ENCODE measurements at places on chromosomes 11 and 22.

DNA sequence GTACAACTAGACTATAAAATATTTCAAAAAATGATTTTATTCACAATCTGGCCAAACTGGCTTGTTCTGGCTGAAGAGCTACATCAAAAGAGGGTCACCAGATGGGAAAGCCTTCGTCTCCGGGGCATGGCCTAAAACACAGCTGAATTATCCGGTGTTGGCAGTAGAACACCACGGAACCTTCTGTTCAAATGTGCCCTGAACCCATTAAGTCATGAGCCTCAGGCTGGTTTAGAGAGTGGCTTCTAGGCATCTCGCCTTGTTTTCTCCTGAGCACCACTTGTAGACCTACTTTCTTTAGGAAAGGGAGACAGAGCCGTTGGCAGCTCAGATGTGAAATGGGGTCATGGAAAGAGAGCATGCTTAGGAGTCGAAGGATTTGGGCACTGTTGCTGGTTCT lies 890.2 kb downstream of the NTM start:
- DNase-seq, result no peak

DNA sequence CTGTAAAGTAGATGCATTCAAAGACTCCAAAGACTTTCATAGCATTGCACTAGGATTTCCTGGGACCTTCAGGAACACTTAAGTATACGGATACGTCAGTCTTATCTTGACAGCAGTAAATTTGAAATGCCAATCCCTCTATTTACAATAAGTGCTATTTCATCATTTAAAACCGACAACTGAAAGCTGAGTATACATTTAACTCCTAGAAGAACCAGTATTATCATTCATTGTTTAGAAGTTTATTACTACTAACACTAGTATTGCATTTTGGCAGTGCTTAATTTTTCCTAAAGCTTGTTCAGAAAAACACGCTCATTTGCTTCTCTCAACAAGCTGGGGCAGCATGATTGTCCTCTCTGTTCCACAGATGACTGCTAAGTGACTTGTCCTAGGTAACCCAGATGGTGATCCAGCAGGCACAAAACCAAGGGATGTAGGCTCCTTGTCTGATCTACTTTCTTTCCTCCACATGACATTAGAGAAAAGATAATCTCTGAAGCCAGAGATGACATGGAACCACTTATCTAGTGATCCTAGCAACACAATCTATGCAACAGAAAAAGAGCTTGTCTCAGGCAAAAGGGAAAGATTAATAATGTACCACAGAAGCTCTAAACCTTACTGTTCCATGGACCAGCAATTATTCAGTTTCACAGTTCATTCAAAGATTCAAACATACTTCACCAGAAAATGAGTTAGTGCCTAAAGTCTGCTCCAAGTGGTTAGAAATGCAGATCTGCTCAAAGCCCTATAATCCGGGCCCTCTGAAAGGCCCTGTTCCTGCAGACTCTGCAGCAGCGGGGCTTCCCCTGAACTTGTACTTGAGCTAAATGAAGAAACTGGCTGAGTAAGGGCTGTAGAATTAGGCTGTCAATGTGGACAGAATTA lies 5.2 kb downstream of the MAML2 start:
- peak; percentile 23 for DNase-seq

- DNase-seq, result peak; percentile 49
Observed at GRCh38 chr11:67267188-67268080, 1.2 kb downstream of the GRK2 start.

DNA sequence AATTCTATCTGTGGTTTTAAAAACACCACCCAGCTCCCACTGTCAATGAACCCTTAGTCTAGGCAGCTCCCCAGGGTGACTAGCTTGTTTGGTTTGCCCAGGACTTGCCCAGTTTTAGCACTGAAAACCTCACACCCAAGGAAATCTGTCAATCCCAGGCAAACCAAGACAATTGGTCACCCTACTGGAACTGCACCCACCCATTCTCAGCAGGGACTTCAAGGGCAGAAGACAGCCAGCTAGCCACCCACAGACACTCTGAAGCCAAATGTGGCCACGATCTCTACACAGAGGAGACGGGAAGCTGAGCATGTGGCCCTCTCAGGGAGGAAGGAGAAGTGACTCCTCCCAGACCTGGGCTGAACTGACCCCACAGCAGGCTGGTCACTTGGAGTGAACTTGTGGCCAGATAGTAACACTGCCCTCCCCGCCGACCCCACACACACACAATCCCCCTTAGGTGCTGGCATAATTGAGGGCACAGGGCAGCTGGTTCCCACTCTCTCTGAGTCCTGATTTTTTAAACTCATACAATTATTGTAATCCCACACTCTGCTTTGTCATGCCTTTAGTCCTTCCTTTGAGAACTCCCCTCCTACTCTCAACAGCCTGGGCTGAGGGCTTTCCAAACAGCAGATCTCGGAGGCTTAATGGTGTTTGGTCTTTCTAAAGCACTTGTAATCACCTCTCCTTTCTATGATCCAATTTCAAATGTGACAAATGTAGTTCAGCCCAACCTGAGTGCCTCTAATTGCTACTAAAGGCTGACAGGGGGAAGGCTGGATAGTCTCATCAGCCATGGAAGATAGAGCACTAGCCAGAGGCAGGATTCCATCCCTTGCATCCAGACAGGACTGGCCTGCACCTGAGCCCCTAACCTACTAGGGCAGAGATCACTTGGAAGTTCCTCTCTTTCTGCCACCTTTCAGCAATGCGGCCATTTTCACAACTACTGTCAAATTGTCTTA lies 74.7 kb upstream of the DRD2 start:
- DNase-seq, result no peak

DNA sequence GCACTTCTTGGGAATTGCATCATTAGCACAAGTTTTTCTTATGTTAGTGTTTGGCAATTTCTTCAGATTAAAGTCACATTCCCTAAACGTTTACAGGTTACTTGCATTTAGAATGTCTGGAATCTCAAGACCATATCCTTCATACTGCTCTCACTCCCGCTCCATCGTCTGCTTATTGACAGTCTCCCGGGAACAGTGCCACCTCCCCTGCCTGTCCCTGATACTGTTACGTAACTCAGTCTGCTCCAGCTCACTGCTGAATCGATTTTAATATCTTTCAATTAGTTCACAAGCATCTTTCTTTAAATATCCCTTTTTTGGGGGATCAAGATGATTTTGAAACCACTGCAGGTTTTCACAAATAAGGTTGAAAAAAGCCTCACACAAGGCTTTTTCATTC lies 48.2 kb downstream of the GLYATL2 start:
- no peak for DNase-seq

GRCh38 chr11:73087730-73088129 lies 54.4 kb downstream of the FCHSD2 start:
- DNase-seq, result no peak

GRCh38 chr11:80816454-80816847 lies 1375.6 kb upstream of the TENM4 start:
- DNase-seq, result no peak

DNA sequence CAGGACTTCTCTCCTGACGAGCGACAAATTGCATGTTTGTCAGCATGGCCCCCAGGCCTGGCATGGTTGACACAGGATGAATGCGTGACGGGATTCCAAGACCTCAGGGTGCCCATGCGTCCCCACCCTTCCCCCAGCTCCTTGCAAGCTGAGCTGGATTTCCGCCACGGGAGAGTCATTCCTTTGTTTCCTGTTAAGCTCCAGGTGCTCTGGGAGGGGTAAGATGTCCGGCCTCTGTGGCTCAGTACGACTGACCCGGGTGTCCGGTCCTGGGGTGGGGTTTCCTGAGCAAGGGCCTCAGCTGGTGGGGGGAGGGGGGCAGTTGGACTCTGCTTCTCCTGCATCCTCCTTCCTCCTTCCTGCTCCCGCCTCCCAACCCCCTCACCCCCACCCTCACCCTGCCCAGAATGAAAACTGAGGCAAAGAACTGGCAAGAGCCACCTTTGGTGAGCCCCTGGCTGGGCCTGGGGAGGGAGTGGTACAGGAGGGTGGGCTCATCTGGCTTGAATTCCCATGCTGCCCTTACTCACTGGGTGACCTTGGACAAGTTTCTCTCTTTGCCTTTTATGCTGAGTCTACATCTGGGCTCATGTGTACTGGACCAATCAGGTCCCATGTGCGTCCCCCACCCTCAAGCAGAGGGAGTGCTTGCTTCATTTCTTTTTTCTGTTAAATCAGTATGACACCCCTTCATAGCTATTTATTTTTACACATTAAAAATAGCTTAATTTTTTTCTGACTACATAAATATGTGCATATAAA lies 2.5 kb downstream of the CDC42EP2 start:
- DNase-seq, result no peak

DNA sequence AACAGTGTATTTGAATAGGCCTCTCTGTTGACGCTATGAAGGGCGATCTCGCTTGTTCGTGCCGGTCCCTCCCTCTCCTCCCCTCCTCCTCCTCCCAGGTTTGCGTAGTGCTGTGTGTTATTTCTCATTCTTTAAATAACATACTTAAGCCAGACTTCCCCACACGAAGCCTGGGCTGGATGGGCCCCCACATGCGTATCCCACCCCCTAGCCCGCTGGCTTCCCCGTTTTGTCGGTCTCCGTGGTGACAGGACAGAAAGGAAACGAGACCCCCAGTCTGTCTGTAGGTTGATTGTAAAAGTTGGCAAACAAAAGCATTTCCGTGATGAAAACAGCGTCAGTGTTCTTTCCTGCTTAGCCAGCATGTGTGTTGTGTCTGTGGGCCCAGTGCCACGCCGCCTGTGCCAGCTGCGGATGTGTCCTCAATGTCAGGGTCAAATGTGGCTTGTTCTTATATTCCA lies 27.3 kb downstream of the FAM118A start:
- no peak for DNase-seq

GRCh38 chr22:33401291-33401690 lies 343.1 kb upstream of the SYN3 start:
- no peak for DNase-seq

GRCh38 chr11:122045181-122045586 lies 70.8 kb downstream of the BLID start:
- DNase-seq, result no peak

GRCh38 chr22:36135306-36135980 lies 25.1 kb downstream of the APOL3 start:
- DNase-seq, result no peak

DNA sequence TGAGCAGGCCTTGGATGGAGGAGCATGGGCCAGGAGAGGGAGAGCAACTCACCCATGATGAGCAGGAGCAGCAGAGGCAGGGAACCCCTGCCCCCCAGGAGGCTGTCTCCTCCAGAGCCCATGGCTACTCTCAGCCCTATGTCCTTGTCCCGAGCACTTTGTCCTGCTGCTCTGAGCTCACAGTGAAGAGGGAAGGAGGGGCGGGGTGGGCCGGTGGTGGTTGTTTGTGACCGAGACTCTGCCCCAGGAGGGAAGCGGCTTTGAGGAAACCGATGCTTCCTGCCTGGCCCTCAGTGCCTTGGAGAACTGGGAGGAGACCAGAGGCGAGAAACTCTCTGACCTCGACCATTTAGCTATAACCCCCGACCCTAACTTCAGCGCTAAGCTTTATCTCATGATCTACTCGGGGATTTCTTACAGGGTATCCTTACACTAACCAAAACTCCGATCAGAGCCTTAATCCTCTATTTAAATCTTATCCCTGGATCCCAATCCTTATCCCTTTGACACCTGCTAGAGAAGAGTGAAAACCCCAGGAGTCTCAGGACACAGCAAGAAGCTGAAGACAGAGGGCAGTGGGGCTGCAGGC lies at the start of gene ROBO4:
Gene ROBO4, minus strand, starts transcription at position 192 of the 589 bp plus-strand sequence. Its CDS starts 70 bp downstream, at position 122.
- DNase-seq, result no peak

DNA sequence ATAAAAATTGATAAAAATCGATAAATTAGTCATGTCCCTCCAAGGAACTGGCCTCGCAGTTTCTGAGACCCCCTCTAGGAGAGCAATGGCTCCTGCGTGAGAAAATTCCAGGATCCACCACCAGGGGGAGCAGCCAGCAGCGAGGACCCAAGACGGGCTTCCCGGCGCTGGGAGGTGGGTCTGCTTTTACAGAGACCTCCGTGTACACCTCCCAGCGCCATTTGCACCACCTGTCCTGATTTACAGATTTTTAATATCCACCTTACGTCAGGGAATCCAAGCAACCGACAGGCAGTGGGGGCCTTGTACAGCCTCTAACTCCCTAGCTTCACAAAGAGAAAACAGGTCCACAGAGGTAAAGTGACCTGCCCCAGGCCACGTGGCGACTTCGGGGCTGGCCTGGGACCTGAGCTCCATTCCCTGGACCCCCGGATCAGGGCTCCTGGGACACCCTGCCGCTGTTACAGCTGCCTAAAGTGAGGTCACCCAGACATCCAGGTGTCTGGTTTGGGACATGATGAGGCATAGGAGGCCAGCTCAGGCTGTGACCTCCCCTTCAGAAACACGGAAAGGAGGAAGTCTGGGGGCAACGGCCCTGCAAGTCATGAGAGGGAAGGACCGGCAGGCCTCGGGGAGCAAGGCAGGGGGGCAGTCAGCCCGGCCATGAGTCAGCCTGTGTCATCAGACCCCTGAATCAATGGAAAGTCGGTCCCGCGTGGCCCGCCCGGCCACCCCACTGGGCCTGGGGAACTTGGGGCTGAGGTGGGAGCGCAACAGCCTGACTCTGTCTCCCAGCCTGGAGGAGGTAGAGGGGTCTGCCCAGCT lies 3.5 kb downstream of the OSM start:
- peak; percentile 65 for DNase-seq

DNA sequence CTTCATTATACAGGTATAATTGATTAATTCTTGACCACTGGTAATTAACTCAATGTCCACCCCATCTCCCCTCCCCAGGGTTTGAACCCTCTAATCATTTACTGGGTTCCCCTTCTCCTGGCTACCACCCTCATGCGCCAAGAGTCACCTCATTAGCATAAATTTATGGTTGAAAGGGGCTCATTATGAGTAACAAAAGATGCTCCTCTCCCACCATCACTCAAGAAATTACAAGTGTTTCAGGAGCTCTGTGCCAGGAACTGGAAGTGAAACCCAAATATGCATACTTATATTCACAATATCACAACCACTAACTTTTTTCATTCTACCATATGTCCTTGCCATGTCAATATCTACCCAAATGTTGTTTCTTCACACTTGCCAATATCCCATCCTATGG lies 7.8 kb upstream of the STIP1 start:
- DNase-seq, result no peak

GRCh38 chr11:71281831-71282230 lies 29.5 kb upstream of the SHANK2 start:
- DNase-seq, result no peak

GRCh38 chr11:108965306-108966001 lies 300.6 kb downstream of the DDX10 start:
- no peak for DNase-seq

DNA sequence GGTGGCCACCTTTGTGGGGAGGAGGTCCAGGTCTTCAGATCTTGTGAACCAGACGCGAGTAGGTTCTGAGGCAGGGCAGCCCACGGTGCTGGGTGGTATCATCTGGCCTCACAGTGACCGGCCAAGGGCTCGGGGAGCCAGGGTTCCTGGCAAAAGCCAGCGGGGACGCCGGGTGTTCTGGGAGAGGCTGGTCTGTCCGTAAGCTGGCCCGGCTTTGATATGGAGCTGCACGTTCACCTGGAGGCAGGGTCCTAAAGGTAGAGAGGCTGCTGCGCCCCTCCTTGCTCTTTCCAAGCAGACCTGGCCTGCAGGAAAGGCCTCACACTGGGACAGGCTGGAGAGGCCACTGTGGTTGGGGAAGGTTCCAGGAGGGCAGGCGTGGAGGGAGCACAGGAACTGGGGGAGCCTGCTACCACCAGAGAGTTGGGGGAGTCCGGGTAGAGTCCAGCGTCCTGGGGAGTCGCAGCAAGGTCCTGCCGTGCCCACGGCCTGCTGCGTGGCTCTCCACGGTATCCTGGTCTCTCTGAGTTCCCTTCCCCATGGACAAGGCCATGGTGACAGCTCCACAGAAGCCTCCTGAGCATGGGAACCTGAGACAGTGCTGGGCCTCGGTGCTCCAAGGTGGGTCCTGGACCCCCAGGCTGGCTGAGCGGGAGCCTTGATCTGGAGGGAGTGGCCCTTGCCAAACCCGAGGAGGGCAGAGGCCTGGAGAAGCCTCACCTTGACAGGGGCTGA lies 452.4 kb upstream of the B3GAT1 start:
- no peak for DNase-seq

GRCh38 chr11:61776561-61777075 lies 15.8 kb downstream of the TMEM258 start:
- peak; percentile 34 for DNase-seq
